Hepatocyte (in vitro differentiated cells): ENCODE measurements at places on chromosomes 6 and 20. TPM values are rescaled to one million over a fixed set of nuclear protein-coding genes. Genes with fewer than 3 reads are reported as not detected.
A peak's percentile ranks its signal among the peaks of the same experiment; 100 is the strongest.

The BMP7 gene
- 12.8 and 14.8 TPM in 2 replicates for total RNA-seq

The HDGFL1 gene
- not detected in 2 replicates for total RNA-seq

The FOXA2 gene
- total RNA-seq: 7.9 and 11.1 TPM in 2 replicates

The RSPO4 gene
- total RNA-seq: 0.08 and 0.57 TPM in 2 replicates

The SPATS1 gene
- total RNA-seq: not detected in 2 replicates

The SLC35B3 gene
- 29.1 and 31.5 TPM in 2 replicates for total RNA-seq

DNA sequence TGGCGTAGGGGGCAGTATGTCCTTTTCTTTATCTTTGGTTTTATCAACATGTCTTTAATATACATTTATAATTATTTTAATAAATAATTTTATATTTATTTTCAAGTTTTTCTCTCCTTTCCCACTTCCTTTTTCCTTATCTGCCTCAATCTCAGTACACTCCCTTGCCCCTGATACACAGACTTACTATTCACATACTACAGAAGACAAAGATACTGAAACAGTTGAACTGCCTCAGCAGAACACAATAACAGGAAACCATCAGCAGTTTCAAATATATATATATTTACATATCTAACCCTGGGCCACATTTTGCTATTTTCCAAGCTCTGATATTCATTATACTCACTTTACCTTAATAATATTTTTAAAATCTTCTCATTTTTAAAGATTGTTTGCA, 19.8 kb downstream of the IBTK start:
- no peak for DNase-seq

GRCh38 chr6:36610956-36611336, 16.8 kb downstream of the SRSF3 start:
- no peak for DNase-seq

GRCh38 chr6:32607263-32607987, 17.8 kb upstream of the HLA-DRB1 start:
- DNase-seq: no peak

- peak; percentile 27 for DNase-seq
Measured at GRCh38 chr6:30260036-30260504, 46.9 kb upstream of the TRIM26 start.

- no peak for DNase-seq
Measured at GRCh38 chr20:21149344-21149743, 23.5 kb downstream of the KIZ start.

DNA sequence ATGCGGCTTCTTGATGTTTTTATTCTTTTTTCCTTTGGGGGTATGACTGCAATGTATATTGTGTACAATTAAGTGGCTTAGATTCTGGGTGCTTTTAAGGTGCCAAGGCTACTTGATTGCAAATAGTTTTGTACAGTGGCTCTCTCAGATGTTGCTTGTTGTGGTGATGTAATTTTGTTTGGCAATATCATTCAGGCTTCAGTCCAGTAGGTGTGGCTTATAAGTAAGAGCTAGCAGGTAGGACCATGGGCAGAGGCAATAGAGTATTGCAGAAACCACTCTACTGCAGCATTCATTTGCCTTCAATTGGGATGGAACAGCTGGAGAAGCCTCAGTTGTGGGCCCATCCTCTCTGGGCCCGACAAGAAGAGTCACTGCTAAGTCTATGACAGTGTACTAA, 407.9 kb upstream of the MAN1A1 start:
- no peak for DNase-seq

- DNase-seq: no peak
Measured at GRCh38 chr6:134452906-134453305, 135.0 kb upstream of the SGK1 start.

GRCh38 chr6:7684843-7685242, 41.1 kb upstream of the BMP6 start:
- DNase-seq: no peak

DNA sequence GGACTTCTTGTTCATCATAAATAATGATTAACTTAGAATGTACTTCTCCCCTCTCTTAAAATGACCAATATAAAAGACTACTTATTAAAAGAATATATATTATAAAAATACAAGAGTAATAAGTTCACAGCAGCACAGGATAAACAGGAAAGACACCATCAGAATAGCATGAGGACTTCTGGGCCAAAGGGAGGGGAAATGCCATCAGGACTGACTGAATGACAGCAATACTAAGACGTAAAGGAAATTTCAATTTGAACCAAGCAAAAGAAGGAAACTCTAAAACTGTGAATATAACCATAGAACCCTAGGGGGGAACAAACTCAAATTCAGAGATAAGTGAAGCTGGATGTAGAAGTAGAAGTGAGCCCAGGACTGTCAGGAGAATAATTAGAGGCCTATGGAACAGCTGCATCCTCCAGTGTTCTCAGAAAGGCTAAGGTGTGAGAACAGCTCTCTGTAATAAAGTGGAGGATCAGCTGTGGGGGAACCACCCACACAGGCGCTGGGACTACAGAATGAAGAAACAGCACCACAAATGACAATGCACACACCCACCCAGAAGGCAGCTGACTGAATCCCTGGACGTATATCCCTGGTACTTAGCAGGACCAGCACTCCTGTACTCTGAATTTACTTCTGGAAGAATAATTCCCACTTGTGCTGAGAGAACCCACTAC, 37.8 kb downstream of the ZHX3 start:
- DNase-seq: no peak

DNA sequence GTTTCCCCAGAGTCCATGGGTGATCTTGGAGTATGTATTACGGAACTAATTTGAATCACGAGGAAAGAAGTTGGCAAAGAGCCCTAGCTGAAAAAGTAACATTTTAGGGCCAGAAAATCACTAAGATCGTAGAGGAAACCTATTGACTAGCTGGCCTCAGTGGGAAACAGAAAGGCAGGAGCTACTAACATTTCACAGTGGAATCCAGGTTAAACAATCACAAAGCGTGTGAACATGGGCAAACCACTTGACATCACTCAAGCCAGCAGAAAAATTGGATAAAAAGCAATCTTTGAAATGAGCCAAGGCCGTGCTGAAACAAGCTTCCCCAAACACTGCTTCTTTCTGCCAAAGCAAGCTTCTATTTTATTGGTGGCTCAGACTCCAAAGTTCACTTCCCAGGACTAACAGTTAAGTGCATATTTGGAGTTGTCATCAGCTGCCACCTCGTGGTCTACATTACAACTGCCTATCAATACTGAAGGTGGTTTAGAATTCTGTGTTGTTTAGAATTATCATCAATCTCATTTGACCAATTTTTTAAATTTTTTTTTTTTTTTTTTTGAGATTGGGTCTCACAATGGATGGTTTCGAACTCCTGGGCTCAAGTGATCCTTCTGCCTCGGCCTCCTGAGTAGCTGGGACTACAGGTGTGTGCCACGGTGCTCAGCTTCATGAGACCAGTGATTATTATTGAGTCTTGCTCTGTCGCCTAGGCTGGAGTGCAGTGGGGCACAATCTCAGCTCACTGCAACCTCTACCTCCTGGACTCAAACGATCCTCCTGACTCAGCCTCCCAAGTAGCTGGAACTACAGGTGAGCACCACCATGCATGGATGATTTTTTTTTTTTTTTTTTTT, 10.6 kb downstream of the RPS10 start:
- DNase-seq: peak; percentile 81

- DNase-seq: no peak
Measured at GRCh38 chr20:4962241-4962855, 39.0 kb downstream of the SLC23A2 start.
